ENCODE measurements at places on chromosomes 4 and X. TPM values are rescaled to one million over a fixed set of nuclear protein-coding genes. Genes with fewer than 3 reads are reported as not detected.

Gene THAP6
- total RNA-seq, result 30.8 TPM

DNA sequence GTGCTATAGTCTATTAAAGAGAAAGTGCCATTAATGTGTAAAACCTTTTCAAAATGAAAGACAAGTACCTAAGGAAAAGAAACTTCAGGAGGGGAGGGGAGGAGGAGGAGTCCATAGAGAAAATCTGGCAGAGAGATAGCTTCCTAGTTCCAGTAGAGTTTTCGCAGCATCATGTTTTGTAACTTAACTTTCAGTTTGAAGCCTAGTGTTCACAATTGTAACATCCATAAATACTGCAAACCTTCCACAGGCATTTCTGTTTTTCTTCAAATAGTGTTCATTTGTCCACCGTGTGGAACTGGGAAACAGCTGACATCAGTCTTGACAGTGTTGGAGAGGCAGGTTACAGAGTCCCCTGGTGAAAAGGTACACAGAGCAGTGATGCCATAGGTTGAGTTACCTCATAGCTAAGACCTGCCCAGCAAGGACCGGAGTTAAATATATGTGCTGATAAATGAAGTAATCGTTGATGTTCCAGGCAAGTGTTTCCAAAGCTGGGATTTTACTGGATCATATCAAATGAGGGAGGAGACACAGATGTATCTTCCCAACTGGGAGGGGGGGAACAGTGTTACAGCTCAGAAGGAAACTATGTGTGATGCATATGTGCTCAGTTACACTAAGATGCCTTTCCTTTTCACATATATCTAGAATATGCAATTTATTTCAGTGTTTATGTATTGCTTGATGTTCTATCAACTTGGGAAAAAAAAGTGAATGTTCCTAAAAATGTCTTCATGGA, 369.5 kb upstream of the FAM241A start:
- DNase-seq, result no peak

DNA sequence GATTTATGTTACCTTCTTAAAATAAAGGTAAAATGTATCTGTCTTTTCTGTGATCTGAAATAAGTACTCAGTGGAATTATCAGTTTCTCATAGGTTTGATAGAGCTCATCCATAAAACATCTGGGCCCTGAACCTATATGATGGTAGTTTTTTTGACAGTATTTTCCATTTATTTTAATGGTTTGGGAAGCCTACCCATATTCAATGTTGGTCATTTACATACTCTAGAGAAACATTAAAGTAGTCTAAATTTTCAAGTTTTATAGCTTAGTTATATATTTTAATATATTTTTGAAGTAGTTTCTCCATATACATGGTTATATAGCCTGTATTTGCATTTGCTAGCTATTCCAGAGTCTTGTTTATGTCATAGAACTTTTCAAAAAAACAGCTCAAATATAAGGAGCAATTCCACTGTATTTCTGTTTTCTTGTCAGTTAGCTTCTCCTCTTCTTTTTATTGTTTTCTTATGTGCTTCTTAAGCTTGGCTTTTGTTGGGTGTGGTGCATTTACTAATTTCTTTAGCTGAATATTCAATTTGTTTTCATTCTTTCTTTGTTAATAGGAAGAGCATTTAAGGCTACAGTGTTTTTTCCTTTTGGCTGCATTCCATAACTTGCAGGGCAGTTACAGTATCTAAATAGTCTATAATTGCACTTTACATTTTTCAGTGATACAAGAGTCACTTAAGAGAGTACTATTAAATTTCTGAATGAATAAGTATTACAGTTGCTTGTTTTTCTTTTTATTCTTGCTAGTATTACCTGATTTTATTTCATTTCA, 181.4 kb downstream of the DKK2 start:
- DNase-seq, result no peak

Gene DUX4
- 0.29 TPM for total RNA-seq

Gene BEX1
- total RNA-seq, result 2.4 TPM

Gene ATP1B4
- not detected for total RNA-seq

Gene NPFFR2
- total RNA-seq, result 0.60 TPM

- DNase-seq, result no peak
Observed at GRCh38 chrX:40156470-40157227, 58.9 kb upstream of the BCOR start.

DNA sequence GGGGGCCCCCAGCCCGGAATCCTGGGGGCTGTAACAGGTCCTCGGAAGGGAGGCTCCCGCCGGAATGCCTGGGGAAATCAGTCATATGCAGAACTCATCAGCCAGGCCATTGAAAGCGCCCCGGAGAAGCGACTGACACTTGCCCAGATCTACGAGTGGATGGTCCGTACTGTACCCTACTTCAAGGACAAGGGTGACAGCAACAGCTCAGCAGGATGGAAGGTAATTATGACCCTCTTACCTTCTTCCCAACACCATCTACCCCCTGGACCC, 1.0 kb downstream of the FOXO4 start:
- no peak for DNase-seq

- DNase-seq, result no peak
Observed at GRCh38 chr4:150002561-150002960, 75.7 kb upstream of the DCLK2 start.

- DNase-seq, result no peak
Observed at GRCh38 chrX:134013524-134013923, 28.1 kb upstream of the GPC3 start.

DNA sequence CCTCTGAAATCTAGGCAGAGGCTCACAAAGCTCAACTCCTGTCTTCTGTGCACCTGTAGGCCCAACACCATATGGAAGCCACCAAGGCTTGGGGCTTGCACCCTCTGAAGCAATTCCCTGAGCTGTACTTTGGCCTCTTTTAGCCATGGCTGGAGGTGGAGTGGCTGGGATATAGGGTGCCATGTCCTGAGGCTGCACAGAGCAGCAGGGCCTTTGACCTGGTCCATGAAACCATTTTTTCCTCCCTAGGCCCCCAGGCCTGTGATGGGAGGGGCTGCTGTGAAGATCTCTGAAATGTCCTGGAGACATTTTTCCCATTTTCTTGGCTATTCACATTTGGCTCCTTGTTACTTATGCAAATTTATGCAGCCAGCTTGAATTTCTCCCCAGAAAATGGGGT, 20.9 kb upstream of the COL25A1 start:
- no peak for DNase-seq

DNA sequence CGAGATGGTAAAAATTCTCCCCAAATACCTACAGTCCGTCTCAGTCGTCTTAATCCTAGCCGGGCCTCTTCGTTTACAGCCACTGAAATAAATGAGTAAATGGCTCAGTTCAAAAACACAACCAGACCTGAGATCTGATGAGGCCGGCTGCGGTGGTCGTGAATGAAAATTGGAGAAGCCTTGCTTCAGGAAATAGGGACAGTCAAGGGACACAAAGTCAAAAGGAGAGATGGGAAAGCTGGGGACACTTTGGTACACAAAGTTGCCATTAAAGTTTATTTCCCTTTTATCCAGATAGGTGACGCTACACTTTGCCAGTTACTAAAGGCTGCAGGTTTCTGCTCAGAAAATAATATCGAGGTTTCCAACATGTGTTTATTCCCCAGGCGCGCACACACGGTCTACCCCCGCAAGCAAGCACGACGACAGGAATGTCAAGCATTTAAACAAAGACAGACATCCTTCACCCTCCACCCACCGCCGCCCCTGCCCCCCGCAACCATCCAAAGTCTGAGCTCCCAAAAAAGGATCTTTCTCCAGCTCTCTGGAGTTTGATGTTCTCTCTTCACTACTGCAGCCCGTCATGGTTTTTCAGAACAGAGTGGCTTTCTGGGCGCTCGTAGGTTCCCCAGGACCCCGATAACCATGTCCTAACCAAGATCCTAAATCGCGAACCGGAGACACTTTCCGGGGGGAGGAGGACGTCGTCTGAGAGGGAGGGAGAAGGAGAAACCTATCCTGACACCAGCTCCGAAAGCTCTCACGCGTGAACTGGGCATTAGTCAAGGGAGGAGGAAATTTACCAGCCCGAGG, 1.3 kb upstream of the PCDH7 start:
- no peak for DNase-seq

- no peak for DNase-seq
Observed at GRCh38 chr4:77566148-77566547, 39.5 kb upstream of the CXCL13 start.

Gene DIPK2B
- 27.1 TPM for total RNA-seq

Gene BST1
- 18.6 TPM for total RNA-seq

DNA sequence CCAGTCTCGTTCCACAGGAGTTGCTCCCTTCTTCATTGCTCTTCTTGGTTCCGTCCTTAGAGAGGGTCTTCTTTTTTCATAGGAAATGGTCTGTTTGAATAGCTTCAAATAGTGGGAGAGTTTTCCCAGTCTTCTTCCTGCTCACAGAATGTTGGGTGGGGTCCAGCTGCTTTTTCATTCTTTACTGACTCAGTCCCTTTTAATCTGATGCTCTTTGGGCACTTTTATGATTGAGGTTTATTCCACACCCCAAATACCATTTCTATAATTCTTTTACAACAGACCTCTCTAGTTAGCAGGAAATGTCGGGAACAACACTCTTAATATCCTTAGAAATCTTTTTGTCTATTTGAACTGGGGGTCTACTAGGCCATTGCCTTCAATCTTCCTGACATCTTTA, 239.5 kb downstream of the PRDM5 start:
- no peak for DNase-seq

Gene DDX53
- not detected for total RNA-seq

Gene SYTL4
- total RNA-seq, result 11.4 TPM

Gene PGM2
- total RNA-seq, result 62.6 TPM

DNA sequence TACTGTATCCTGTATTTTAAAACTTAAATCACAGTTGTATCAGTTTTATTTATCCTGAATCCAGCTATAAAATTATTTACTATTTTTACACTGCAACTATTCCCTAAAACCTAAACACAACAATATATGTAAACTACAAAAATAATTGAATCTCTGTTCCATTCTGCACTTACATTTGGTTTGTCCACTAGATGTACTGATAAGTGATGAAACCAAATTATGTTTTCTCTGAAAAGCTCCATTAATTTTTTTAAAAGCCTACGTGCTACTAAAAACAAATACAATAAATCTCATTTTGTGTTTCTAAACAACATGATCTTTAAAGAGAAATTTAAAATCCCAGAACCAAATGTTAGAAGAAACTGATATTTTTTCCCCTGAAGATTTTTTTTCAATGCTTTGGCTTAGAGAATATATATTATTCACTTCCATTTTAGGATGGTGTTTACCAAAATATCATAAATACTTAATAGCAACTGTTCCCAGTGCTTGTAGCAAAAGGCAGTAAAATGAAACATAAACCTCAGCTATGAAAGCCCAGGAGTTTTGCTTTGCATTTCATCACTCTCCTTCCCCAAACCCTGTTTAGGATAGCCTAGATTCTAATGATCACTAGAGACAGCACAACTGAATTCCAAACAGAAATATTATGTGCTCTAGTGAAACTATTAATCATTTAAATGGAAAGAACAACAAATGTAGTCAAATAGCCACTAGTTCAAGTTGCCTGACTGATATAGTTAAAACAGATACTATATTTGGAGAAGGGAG, 19.7 kb downstream of the ANTXR2 start:
- no peak for DNase-seq

Gene PLRG1
- 79.4 TPM for total RNA-seq

GRCh38 chr4:16733509-16733908, 164.9 kb downstream of the LDB2 start:
- DNase-seq, result no peak

GRCh38 chrX:7109838-7110793, 37.4 kb upstream of the STS start:
- DNase-seq, result no peak

DNA sequence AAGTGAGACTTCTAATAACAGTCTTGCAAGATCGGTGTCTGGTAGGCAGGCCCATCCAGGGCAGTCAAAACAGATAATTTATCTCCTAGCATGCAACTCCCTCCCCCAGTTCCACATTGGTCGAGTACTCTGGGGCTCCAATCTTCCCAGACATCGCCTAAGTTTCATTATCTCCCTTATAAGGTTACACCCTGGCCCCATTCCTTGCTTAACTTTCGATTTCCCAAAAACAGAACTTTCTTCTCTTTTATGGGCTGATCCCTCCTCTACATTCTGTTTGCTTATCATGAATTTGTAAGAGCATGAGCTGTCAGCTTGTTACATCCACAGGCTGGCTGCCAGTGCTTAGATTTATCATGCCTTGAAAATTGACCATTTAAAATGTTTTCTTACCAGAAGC, 471.3 kb downstream of the TECRL start:
- DNase-seq, result peak; percentile 46

DNA sequence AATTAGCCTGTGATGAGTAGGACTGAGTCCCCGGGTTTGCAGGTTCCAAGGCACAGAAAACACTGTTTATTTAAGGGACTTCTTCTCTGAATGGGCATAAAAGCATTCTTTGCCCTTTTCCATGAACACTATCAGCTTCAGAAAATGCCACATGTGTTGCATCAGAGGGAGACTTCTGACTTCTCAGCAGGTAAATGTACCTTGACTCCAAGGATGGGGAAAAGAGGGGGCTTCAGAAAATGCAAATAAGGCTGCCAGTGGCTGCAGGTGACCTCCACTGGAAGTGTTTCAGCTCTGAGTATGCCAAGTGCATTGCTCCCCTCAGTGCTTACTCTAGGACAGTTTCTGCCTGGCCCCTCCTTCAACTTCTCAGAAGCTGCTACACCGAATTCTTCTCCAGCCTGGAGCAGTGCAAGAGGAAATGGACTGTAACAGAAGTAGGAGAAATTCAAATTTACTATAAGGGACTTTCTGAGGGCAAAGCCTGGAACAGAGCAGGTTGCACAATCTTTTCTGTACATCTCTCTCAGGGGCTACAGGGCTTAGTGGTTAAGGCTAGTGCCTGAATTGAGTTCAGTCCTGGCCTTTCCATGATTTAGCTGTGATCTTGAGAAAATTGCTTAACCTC, 233.2 kb downstream of the PTTG2 start:
- DNase-seq, result no peak

DNA sequence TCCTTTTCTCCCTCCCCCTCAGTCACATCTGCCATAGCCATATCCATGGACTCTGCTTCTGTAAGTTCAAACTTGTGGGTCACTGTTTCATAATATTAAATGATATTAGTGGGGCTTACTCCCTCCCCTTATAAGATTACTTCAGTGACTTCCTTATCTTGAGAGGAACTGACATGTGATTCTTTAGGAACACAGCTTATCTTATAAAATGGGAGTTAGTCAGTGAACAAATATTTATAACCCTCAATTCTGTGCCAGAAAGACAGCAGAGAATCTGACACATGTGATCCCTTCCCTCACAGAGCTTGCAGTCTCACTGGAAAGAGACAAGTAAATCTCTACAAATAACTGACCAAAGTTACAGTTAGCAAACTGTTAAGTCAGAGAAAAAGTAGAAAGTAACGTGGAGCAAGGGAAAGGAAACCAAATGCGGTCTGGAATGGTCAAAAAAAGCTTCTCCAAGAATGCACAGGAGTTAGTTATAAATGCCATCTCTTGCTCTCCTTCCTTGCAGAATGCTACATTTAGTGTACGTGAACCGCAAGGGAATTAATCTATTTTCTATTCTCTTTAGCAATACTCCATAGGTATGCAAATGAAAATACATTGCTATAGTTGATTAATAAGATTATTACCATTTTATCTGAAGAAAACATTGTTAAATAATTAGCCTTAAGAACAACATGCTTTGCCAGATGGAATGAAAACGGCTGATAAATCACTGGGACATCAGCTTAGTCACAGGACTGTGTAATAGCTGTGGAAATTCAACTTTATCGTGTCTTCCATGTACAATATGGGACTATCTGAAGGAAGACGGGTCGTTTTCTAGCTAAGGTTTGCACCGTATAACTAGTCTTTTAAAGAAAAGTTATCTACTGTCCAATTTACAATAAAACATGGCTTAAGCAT, 29.0 kb downstream of the SGMS2 start:
- no peak for DNase-seq

Measured in ureter (tissue), 1 donor.